ENCODE measurements at places on chromosomes 1 and 21.

DNA sequence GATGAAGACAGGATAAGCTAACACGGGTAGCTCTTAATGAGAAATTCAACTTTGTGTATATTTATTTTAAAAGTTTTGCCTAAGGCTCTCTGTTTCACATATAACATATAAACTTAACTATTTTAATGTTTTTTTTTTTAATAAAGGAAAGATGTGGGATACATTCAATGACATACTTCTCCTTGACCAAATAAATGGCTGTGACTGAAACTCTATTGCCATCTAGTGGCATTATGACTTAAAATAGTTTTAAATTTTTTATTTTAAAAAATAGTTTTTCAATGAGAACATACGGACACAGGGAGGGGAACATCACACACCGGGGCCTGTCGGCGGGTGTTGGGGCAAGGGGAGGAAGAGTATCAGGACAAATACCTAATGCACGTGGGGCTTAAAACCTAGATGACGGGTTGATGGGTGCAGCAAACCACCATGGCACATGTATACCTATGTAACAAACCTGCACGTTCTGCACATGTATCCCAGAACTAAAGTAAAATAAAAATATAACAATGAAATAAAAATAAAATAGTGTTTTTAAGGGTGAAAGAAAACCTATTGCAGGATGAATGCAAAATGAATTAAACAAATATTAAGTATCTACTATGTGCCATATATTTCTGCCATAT lies 83.4 kb downstream of the LYST start:
- no peaks in the 10 kb centered on the region for H3K4me1 ChIP-seq
- H3K27ac ChIP-seq = no peak overlapping the region
- no peak overlapping the region for H3K4me3 ChIP-seq
- no peaks in the 10 kb centered on the region for H3K36me3 ChIP-seq
- DNase-seq = peak; percentile 6
- no peaks in the 10 kb centered on the region for H3K27me3 ChIP-seq

- no peak overlapping the region for H3K4me3 ChIP-seq
- no peak for DNase-seq
- H3K36me3 ChIP-seq = no peaks in the 10 kb centered on the region
- H3K27ac ChIP-seq = no peak overlapping the region
Observed at GRCh38 chr1:201732351-201732750, 96.6 kb upstream of the IPO9 start.

DNA sequence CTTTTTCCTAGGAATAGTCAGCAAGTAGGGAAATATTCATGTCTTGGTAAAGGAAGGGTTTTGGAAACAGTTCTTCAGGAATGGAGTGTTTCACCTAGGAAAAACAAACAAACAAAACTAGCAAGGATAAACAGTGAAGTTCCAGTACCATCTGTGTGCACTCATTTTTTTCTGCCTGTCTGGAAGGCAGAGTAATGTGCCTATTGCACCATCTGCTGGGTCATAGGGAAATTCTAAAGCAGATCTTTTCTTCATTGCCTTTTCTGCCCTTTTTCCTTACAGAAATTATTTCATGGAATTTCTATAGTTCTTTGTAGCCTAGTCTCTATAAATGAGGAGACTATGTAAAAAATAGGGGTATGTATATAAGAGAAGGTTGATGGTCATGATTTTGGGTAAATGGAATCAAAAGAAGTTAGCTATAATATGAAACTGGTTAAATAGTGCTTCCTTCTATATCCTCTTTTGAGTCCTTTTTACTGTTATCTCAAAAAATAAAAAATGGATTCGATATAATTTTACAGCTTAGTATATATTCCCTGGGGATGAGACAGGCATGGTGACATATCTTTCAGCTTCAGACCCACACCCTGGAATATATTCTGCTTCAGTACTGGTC lies 3.4 kb upstream of the HRNR start:
- no peak overlapping the region for H3K27ac ChIP-seq
- DNase-seq = no peak
- H3K4me1 ChIP-seq = no peaks in the 10 kb centered on the region
- H3K4me3 ChIP-seq = no peak overlapping the region
- no peaks in the 10 kb centered on the region for H3K36me3 ChIP-seq

- H3K27me3 ChIP-seq = no peaks in the 10 kb centered on the region
- no peak overlapping the region for H3K27ac ChIP-seq
- H3K36me3 ChIP-seq = no peaks in the 10 kb centered on the region
- no peaks in the 10 kb centered on the region for H3K4me1 ChIP-seq
- DNase-seq = no peak
Observed at GRCh38 chr1:105362438-105362837, 1612.7 kb downstream of the AMY1C start.

DNA sequence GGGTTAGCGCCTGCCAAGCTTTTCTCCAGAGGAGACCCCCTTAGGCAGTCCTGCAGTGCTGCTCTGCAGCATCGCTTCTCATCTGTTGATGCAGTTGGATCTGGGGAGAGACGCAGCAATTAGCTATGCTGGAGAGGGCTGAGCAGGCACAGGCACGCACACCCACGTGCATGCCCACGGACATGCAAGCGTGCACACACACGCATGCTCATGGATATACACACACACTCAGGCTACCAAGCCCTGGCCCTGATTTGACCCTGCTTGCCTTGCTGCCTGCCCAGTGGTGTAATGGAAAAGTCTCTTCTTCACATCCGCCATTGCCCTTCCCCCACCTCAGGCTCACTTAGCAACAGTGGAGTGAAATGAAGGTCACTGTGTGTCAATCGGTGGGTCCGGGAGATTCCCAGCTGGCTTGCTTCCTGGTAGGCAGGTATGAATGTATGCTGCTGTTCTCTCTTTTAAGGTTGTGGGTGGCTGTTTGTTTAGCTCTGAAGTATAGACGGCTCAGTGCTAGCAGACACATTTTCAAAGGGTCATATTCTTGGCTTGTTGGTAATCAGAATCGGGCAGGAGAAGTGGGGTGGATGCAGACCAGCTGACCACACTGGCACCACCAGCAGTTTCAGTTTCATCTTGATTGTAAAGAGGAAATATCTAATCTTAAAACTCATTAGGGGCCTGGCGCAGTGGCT lies 9.5 kb downstream of the ATP1B1 start:
- H3K27ac ChIP-seq = no peak overlapping the region
- peaks cover 39% of the 10 kb centered on the region for H3K36me3 ChIP-seq
- no peaks in the 10 kb centered on the region for H3K27me3 ChIP-seq
- H3K4me1 ChIP-seq = peaks cover 5% of the 10 kb centered on the region
- H3K4me3 ChIP-seq = no peak overlapping the region

- H3K27ac ChIP-seq = no peak overlapping the region
- no peaks in the 10 kb centered on the region for H3K27me3 ChIP-seq
- DNase-seq = no peak
- H3K4me1 ChIP-seq = no peaks in the 10 kb centered on the region
- no peaks in the 10 kb centered on the region for H3K36me3 ChIP-seq
Observed at GRCh38 chr1:193540511-193540910, 354.1 kb upstream of the B3GALT2 start.

DNA sequence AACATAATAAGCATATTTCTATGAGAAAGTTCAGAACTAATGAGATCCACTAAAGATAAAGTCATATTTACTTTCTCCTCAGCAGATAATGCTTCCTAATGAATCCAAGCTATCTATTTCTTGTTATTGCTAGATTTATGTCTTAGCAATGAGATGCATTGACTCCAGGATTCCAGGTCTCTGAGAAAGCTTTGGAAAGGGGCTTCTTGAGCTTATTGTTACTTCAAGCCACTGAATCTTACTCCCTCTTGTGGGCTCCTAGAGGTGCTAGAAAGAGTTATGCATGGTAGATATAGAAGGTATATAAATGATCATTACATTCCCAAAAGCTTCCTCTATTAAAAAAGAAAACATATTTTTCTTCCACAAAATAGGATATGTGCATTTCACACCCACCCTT lies 246.4 kb upstream of the ADAMTS5 start:
- H3K27me3 ChIP-seq = no peaks in the 10 kb centered on the region
- H3K27ac ChIP-seq = no peak overlapping the region
- H3K36me3 ChIP-seq = no peaks in the 10 kb centered on the region
- H3K4me3 ChIP-seq = no peak overlapping the region
- no peak for DNase-seq

DNA sequence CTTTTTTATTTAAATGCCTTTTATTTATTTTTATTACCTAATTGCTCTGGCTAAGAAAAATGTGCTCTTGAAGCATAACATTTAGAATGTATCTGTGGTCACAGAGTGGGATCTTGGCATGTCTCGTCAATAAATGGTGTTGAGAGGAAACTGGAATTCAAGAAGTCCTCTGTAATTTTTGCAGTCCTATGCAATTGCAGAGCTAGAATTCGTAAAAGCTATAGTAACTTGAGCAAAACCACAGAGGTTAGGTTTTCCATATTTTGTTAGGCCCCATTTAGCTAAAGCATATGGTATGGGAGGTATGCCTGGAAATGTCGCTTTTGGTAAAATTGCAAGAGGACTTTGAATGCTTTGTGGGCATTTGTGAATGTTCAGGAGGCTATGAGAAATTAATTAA lies 466.7 kb upstream of the NFIA start:
- H3K4me1 ChIP-seq = no peaks in the 10 kb centered on the region
- H3K4me3 ChIP-seq = no peak overlapping the region
- no peaks in the 10 kb centered on the region for H3K36me3 ChIP-seq

DNA sequence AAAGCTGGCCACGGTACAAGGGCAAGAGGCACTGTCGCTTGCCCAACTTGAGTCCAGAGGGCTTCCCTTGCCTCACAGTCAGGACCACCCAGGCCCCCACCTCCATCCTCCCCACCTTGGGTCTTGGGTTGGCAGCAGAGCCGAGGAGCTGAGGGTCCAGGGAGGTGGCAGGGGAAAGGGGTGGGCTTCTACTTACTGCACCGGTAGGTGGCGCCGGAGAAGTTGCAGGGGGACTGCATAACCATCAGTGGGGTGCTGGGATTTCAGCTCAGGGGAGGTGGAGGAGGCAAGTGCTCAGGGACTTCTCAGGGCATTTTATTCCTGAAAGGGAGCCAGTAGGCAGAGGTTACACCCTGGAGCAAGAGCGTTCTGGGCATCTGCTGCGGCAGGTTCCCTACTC lies 44.0 kb downstream of the TRIM62 start:
- H3K4me1 ChIP-seq = peaks cover 6% of the 10 kb centered on the region
- H3K27ac ChIP-seq = no peak overlapping the region
- no peak overlapping the region for H3K4me3 ChIP-seq
- H3K36me3 ChIP-seq = no peaks in the 10 kb centered on the region
- no peaks in the 10 kb centered on the region for H3K27me3 ChIP-seq

DNA sequence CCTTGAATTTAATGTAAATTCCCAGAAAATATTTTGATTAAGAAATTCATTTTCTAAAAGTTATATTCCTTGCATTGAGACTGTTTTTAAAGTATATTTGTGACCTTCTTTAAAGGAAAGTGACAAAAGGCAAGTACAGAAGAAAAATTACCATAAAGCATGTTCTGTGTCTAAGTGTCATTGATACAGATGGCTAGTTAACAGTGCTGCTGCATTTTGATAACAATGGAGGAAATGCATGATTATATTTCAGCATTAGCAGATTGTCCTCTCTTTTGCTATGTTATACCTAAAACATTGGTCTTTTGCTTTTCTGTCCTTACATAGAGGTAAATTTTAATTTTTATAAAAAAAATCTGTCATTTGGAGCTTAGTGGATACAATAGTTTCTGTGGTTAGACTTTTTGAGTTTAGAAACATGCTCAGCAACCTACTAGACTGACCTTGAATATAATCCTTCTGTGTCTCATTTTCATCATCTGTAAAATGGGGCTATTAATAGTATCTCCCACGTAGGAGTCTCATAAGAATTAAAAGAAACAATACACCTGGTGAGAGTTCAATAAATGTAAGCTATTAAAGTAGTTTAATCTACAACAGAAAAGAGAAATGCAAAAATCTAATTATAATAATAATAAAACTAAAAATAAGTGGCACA lies 51.1 kb upstream of the RGS21 start:
- no peak overlapping the region for H3K4me3 ChIP-seq
- H3K27ac ChIP-seq = no peak overlapping the region
- no peaks in the 10 kb centered on the region for H3K27me3 ChIP-seq
- H3K4me1 ChIP-seq = no peaks in the 10 kb centered on the region
- no peak for DNase-seq

DNA sequence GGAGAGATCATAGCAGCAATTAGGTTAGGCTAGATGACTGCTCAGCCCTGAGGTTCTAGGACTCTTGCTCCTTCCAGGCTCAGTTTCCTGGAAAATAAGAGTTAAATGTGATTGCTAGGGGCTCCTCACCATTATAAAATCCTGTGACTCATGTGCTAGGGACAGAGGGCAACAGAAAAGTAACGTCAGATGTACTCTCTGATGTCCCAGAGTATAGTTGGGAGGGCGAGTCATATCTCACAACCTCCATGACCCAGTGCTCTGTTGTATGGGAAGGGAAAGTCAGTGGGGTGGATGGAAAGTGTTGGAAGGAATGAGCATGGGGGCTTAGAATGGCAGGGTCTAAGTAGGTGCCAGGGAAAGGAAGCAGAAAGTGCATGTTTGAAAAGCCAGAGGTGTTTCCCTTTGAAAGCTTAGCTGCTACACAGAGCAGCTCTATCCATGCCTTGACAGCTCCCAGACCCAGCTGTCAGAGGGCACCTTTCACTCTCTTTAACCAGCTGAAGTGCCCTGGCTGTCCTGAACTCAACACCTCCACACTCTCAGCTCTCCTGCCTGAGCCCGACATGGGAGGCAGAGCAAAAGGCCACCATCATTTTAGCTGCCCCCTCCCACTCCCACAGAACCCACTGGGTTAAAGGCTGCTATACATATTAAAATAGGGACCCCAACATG lies 11.6 kb downstream of the GJA5 start:
- no peak overlapping the region for H3K4me3 ChIP-seq
- DNase-seq = no peak
- H3K27me3 ChIP-seq = no peaks in the 10 kb centered on the region
- H3K27ac ChIP-seq = no peak overlapping the region
- H3K4me1 ChIP-seq = no peaks in the 10 kb centered on the region
- no peaks in the 10 kb centered on the region for H3K36me3 ChIP-seq

DNA sequence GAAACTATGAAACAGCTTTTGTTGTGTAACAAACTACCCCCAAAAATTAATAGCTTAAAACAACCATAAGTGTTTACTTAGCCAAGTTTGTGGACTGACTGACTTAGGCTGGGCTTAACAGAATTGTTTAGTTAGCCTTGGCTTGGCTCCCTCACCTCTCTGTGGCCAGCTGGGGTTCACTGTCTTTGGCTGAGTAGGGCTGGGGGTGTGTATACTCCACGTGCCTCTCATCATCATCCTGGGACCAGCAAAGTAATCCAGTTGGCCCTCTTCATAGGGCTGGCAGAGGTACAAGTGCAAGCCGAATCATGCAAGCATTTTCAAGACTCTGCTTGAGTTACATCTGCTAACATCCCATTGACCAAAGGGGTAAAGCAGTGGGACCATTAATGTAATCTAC lies 252.3 kb downstream of the BRINP2 start:
- H3K36me3 ChIP-seq = no peaks in the 10 kb centered on the region
- H3K27me3 ChIP-seq = no peaks in the 10 kb centered on the region
- no peaks in the 10 kb centered on the region for H3K4me1 ChIP-seq
- no peak for DNase-seq
- no peak overlapping the region for H3K4me3 ChIP-seq

- no peaks in the 10 kb centered on the region for H3K27me3 ChIP-seq
- peaks cover 92% of the 10 kb centered on the region for H3K36me3 ChIP-seq
- no peak overlapping the region for H3K4me3 ChIP-seq
- no peak overlapping the region for H3K27ac ChIP-seq
- peaks cover 11% of the 10 kb centered on the region for H3K4me1 ChIP-seq
- DNase-seq = no peak
Observed at GRCh38 chr1:94907136-94907535, 19.8 kb downstream of the CNN3 start.
